RPMI7951 (cell line): ENCODE measurements at places on chromosomes 3 and 15. TPM values are rescaled to one million over a fixed set of nuclear protein-coding genes. Genes with fewer than 3 reads are reported as not detected.

- DNase-seq = no peak
Measured at GRCh38 chr3:28949580-28949979, 331.3 kb upstream of the RBMS3 start.

Gene SCN10A
- total RNA-seq = not detected in 2 replicates

- DNase-seq = no peak
Measured at GRCh38 chr3:141930801-141931200, 54.4 kb downstream of the ATP1B3 start.

- peak; percentile 39 for DNase-seq
Measured at GRCh38 chr3:12138044-12138443, 20.7 kb downstream of the TIMP4 start.

GRCh38 chr3:57556459-57557084 lies 498 bp downstream of the PDE12 start:
- peak; percentile 37 for DNase-seq

Gene CCR5
- not detected in 2 replicates for total RNA-seq

- no peak for DNase-seq
Measured at GRCh38 chr3:143166376-143166775, 46.8 kb downstream of the CHST2 start.

Gene KIF7
- total RNA-seq = 2.9 and 4.7 TPM in 2 replicates
